ENCODE measurements at places on chromosomes 2 and 18.

GRCh38 chr2:172655091-172655837 is 80.4 kb upstream of the RAPGEF4 start:
- DNase-seq = no peak

DNA sequence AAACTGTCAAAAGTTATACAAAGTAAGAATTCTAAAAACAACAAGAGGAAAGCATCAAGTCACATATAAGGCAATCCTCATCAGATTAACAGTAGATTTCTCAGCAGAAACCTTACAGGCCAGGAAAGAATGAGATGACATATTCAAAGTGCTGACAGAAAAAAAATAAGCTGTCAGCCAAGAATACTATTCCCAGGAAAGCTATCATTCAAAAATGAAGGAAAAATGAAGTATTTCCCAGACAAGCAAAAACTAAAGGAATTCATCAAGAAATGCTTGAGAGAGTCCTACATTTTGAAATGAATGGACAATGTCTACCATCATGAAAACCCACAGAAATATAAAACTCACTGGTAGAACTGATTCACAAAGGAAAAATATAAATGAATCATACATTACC is 268.9 kb upstream of the OSR1 start:
- DNase-seq = no peak

DNA sequence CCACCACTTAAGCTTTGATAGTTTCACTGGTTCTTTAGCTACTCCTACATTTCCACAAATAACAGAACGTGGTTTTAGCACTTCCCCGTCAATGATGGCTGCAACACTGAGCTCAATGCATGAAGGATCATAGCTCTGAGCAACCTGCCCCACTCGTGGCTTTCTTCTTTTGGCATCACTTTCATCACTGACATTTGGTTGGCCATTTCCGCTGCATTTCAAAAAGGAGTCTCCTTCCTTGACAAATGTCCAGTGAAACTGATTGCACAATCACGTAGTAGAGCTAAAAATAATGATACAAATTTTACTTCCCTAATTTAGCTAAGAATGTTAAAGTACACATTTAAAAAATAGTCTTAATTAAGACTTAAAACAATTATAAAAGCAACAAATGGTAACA is 205.2 kb upstream of the HDAC4 start:
- no peak for DNase-seq

GRCh38 chr2:168514692-168515091 is 58.6 kb downstream of the CERS6 start:
- DNase-seq = no peak

DNA sequence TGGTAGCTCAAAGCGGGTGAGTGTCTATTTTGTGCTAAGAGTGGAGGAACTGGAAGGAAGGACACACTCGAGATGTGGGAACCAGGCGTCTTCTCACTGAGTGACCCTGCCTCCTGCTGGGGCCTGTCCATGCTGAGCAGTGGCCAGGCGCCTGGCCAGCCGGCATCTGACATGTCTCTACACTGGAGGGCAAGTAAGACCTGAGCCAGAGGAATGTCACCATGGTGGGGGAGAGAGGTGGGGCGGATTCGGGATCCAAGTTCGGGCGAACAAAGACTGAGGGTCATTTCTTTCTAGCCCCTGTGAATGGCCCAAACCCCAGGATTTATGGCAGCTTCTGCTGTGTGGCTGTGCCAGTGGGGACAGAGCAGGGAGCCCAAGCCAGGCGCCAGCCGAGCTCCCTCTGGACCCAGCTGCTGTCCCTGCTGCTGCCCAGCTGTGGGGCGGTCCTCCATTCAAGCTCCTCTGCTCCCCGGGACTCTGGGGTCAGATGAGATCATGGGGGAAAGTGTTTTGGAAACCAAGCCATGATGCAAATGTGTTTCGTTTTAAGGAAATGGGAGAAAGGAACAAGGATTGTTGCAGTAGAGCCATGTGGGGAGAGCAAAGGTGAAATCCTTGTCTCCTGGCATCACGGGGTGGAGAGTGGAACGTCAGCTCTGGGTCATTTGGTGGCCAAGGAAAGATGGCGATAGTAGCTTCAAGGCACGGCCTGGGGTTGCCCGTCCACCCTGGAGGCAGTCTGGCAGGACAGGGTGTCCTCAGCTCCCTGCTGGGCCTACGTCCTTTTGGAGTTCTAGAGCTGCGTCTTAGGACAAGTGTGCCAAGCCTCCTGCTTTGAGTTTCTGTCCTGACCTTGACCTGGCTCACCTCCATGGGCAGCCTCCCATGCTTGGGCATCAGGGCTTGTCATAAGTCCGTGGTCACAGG is 8.1 kb downstream of the ACKR3 start:
- no peak for DNase-seq

DNA sequence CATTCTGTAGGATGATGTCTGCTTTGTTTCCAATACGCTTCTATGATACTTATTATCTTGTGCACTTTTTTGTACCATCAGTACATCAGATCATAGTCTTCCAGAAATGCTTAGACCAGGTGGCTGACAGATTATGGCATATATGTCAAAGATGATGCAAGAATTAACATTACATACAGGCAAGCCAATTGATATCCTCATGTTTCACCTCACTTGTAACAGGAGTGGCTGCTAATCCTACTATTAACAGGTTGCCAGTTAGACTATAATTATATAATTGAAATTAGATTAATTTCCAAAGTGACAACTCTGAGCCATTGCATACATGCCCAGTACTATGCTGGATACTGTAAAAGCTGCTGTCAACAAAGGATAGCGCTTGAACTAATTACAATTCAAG is 77.2 kb downstream of the TLK1 start:
- no peak for DNase-seq

Data from activated CD4-positive, alpha-beta T cell treated with anti-CD3 and anti-CD28 coated beads, Interleukin-2, amount 10 ng/mL, durations not matched to agents 24 days and 14 days (primary cell).